Right lung (tissue), 10 donors: ENCODE measurements at places on chromosomes 2 and 18.

GRCh38 chr2:178306352-178307073, 112.2 kb downstream of the OSBPL6 start:
- no peak for DNase-seq

GRCh38 chr2:171598713-171599319, 76.5 kb downstream of the CYBRD1 start:
- peak; percentile 42 for DNase-seq

- no peak for DNase-seq
These were observed 57.4 kb upstream of the AMMECR1L start for GRCh38 chr2:127943186-127943585.

- DNase-seq = no peak
These were observed 239.3 kb downstream of the PRKCE start for GRCh38 chr2:45890819-45891218.

- no peak for DNase-seq
These were observed 31.0 kb upstream of the TMEM17 start for GRCh38 chr2:62536873-62537547.

DNA sequence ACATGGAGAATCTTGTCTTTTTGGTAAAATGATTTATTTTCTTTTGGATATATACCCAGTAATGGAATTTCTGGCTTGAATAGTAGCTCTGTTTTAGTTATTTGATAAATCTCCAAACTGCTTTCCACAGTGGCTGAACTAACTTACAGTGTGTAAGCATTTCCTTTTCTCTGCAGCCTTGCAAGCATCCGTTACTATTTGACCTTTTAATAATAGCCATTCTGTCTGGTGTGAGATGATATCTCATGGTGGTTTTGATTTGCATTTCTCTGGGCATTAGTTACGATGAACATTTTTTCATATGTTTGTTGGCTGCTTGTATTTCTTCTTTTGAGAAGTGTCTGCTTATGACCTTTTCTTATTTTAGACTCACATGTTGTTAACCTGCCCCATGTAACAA, 190.2 kb downstream of the GALR1 start:
- no peak for DNase-seq

GRCh38 chr18:27869735-27870134, 307.2 kb downstream of the CDH2 start:
- DNase-seq = no peak

DNA sequence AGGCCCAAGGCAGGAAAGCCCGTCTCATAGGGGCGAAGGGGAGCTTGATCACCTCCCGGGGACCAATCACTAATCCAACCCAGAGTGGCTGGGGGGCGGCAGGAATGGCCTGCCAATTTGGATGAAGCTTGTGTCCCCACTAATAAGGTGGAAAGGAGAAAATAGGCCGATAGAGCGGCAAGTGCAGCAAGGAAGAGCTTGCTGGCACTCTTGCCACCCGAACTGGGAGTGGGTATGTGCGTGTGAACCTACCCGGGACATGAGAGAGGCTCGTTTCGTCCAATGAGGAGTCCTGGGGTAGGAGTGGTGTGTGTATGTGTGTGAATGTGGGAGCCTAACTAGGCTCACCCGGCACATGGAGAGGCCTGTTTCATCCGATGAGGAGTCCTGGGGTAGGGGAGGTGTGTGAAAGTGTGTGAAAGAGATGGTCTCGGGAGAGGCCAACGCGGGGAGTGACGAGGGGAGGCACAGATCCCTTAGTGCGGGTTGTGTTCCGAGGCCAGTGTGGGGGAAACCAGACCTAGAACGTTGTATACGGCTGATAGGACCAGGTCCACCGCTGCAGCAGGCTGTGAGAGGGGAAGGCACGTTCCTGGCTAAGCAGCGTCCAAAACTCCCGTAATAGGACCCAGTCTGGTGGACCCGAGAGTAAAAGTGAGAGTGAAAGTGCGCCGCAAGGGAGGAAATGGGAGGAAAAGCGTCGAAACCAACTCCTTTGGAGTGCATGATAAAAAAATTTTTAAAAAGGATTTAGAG, 47.1 kb upstream of the SELENOI start:
- DNase-seq = peak; percentile 39

GRCh38 chr18:9380621-9381395, 46.2 kb downstream of the TWSG1 start:
- DNase-seq = peak; percentile 59

- no peak for DNase-seq
These were observed 209.2 kb upstream of the STON1 start for GRCh38 chr2:48320742-48321141.

GRCh38 chr2:176446718-176447414, 177.6 kb downstream of the MTX2 start:
- DNase-seq = no peak

DNA sequence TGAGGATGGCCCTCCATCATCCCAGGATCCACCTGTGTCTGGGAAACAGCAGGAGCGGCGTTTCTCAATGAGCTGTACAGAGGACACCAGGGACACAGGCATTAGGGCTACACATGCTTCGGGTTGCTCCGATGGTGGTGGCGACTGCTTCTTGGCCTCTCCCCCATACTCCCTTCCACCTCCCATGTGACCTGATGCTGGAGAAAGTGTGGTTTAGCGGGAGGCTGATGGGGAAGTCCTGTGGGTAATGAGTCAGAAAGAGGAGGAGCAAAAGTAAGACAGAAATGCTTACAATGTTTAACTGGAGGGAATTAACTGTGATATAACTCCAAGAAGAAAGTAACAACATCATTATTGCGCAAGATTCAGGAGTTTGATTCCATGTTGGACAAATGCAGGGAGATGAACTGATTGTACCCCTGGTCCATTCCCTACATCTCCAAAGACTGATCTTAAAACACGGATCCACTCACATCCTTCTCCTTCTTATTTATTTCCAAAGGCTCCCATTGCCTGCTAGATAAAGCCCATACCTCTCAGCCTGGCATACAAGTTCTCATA, 186.6 kb downstream of the NRP2 start:
- DNase-seq = no peak

DNA sequence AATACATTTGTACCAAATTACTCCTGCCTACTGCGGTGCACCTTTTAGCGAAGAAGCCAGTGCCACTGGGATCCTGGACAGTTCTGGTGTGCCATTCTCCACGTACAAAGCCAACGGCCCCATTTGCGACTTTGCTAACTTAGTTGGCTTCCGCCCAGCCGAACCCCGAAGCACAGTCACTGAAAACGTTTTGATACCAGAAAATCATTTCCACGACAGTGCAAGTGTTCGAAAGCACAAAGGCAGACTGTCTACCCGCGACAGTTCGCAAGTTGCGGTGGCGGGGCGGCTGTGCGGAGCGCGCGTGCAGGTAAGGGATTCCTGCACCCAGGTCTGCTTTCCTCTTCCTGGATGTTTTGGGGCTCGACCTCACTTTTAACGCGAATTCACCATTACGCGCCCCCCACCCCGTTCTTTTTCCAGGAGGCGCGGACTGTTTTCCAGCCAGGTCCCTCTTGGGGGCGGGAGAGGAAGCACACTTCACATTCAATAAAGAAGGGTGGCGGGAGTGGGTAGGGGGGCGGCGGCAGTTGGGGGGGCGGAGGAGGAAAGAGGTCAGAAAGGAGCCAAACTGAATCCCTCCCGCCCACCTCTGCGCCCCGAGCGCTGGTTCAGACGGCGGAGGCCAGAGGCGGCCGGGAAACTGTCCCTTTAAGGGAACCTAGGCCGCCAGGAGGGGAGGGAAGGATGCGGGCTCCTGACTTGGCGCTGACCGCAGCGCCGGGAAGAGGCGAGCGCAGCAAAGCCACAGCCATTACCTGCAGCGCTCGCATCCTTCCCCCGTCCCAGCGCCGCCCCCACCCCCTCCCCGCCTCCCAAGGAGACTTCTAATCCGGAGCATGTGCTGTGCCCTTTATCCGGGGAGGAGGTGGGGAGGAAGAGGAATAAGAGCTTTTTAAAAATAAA, 107.4 kb upstream of the KCTD1 start:
- peak; percentile 65 for DNase-seq

GRCh38 chr2:41847744-41848441, 199.9 kb upstream of the PKDCC start:
- DNase-seq = peak; percentile 52

DNA sequence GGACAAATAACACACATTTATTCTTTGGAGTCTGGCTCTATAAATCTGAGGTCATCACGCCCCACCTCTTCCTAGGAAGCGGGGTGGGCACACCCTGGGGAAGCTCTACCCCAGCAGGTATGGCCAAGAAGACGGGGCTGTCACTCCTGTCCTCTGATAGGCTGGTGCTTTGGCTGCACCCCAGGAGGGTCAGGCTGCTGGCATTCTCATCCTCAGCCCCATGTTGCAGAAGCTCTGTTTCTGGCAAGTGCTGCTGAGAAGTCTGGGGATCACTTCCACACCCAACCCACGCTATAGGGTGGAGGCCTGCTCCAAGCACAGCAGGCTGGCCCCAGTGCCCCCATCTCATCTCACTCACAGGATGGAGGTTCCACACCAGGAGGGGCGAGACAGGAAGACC, 17.6 kb downstream of the ARHGEF4 start:
- DNase-seq = no peak

DNA sequence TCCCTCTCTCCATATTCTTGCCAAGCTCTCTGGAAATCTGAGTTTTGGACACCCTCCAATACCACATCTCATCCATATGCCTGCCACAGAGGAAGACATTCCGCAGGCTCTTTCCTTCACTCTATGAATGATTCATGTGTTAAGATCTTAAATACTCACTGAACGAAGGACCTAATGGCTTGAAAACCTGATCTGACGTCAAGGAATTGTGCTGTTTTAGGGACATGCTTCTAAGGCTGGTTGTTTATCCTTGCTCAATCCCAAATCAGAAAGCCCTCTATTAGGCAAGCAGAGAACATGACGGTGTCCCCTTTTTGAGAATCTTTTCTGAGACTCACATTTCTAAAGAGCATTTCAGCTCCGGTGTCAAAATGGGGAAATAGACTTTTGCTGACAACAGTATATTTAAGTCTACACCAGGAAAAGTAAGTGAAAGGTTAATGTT, 83.7 kb upstream of the GALNT5 start:
- DNase-seq = no peak

- no peak for DNase-seq
These were observed 60.2 kb upstream of the FAM117B start for GRCh38 chr2:202574541-202574940.

- peak; percentile 42 for DNase-seq
These were observed 26.5 kb upstream of the C2orf74 start for GRCh38 chr2:61135510-61135909.

GRCh38 chr18:10685484-10685883, 159.7 kb downstream of the NAPG start:
- no peak for DNase-seq

DNA sequence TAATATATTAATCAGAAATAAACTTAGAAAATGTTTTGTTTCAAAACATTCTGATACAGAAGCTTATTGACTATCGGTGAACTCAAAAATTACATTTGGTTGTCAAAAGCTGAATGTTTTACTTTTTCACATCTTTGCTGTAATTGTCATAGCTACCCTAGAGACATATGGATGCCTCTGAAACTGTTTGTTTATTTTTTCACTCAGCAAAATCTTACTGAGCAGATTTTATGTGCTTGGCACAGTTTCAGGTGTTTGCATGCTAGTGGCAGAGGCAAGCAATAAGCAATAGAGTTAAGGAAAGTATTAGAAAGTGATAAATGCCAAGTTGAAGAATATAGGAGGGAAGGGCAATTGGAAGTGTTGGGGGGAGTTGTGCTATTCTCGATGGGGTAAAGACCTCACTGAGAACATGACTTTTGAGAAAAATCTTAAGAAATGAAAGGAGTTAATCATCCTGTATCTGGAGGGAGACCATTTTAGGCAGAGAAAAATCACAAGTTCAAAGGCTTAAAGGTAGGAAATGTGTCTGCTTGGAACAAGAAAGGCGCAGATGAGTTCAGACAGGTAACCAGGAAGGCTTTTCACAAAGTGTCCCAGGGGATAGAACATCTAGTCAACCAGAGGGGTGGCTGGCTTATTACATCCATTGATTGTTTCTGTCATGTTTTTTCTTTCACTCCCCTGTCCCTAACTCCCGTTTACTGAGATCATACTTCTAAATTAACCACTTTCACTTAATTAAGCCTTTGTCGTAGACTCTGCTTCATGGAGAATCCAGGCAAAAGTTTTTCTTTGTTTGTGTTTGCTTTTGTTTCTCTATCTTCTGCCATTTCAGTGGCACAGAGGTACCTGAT, 27.2 kb upstream of the COBLL1 start:
- no peak for DNase-seq

DNA sequence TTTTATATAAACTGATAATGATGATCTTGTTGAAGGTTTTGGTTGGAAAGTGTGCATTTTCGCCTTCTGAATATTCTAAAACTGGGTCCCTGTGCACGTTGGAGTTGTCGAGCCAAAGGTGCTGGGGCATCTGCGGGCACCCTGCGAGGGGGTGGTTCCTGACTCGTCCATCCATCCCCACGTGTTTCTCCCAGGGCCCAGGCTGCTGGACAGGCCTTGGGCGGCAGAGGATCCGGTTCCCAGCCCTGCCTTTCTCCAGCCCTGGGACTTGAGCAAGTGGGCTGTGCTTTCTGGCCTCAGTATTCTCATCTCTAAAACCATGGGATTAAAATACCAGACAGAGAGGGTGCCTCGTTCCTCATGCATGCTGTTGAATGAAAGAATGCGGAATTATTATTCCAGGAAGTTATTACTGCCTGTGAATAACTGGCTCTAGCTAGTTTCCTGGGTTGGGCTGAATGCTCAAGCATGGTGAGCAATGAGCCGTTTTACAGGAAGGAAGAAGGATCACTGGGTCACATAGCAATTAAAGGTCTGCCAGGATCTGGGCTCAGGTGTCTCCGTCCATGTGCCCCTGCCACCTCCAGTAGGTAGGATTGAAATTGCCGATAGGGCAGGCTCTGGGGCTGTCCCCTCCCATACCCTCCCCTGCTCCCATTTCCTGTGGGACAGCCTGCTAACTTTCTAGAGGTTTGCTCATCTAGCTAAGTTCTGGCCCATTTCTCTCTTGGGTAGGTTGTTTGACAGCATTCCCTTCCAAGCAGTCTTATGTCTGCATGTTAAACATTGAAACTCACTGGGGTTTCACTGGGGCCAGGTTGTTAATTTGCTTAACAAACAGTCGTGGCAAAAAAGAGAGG, 77.2 kb upstream of the HS6ST1 start:
- DNase-seq = no peak

DNA sequence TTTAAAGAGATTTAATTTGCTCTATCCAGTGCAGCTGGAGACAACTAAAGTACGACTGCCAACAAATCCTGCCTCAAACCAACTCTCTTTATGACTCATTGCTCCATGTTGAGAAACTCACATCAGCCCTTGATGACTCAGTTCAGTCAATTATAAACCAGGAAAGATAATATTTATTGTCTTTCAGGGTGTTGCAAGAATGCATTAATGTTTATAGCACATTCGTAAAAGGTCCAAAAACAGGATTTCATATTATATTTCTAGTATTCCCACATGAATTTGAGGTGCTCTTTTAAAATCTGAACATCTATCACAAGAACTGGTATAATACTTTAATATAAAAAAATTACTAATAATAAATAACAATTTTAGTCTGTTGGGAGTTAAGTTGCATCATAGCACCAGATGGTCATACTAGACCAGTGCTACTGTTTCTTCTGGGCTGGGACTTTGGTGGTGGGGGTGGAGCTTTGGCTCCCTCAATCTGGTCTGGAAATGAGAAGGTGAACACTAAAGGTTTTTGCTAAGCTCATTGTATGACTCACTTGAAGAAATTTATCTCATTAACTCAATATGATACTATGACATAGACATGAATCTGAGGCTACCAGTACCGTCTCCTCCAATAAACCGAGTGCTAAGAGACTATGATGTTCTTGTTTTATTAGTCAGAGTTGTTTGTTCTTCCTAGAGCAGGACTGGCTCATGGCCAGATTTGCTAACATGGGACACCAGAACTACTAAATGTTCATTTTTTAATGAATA, 26.6 kb upstream of the MAP3K20 start:
- no peak for DNase-seq
